GM12878 (cell line): ENCODE measurements at places on chromosomes 6 and 20. TPM values are rescaled to one million over a fixed set of nuclear protein-coding genes. Genes with fewer than 3 reads are reported as not detected.

DNA sequence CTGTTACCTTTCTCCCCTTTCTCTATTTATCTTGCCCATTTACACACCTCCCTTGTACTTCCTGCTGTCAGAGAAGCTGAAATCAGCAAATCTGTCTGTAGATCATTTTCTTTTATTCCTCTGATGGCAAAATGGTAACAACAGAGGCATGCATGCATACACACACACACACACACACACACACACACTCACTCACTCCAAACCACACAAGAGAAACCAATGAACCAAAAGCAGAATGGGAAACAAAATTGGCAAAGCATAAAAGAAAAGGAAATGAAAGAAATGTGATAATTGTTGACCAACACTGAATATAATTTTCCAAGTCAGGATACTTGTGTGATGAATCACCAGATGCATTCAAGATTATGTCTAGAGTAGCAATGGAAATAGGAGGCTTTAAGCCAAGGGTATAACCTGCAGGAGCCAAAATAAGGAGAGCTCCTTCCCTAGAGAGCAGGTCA, 172.4 kb downstream of the PLCB4 start:
- H3K36me3 ChIP-seq, result no peaks in the 10 kb centered on the region
- no peak for DNase-seq
- no peaks in the 10 kb centered on the region for H3K4me1 ChIP-seq
- no peak overlapping the region for H3K27ac ChIP-seq
- H3K27me3 ChIP-seq, result no peaks in the 10 kb centered on the region

GRCh38 chr6:160634706-160635105, 29.4 kb downstream of the LPA start:
- H3K27ac ChIP-seq, result no peak overlapping the region
- no peaks in the 10 kb centered on the region for H3K4me1 ChIP-seq
- H3K36me3 ChIP-seq, result no peaks in the 10 kb centered on the region
- peak; percentile 0 for DNase-seq
- H3K4me3 ChIP-seq, result no peak overlapping the region

DNA sequence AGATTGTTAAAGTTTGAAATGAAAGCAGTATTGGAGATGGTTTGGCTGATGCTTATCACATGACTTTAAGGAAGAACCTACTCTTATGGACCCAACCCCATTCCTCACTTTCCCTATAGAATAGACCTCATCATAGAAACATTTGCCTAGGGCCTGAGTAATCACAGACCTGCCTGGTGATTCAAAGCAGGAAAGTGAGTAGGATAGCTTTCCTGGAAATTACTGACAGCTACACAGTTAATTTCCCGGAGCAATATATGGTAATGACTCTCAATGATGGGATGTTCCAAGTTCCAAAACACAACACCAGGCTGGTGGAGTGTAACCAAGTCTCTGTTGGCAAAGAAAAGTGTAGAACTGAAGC, 233.8 kb downstream of the SIM1 start:
- no peak for DNase-seq
- no peak overlapping the region for H3K4me3 ChIP-seq
- no peak overlapping the region for H3K27ac ChIP-seq

The ZSCAN16 gene
- 6.6 and 7.1 TPM in 2 replicates for total RNA-seq

DNA sequence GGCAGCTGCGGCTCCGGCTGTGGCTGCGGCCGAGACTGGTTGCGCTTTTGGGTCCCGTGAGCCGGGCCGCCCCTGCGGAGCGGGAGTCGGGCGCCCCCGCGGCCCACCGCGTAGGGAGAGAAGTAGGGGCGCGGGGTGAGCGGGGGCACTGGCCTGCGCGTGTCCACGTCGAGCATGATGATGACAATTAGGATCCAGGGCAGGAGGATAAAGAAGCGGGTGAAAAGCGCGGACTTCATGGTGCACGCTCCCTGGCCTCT, 739 bp downstream of the B3GAT2 start:
- peaks cover 3% of the 10 kb centered on the region; the same call in 1 of the 2 replicates for H3K4me1 ChIP-seq
- peak overlapping the region; percentile 74; the same call in 1 of the 2 replicates for H3K4me3 ChIP-seq
- no peaks in the 10 kb centered on the region for H3K36me3 ChIP-seq

The PBOV1 gene
- not detected in 2 replicates for total RNA-seq

The ENPP4 gene
- 4.9 and 5.3 TPM in 2 replicates for total RNA-seq

GRCh38 chr6:14217728-14218518, 100.4 kb downstream of the CD83 start:
- no peak overlapping the region for H3K4me3 ChIP-seq
- no peak for DNase-seq
- H3K36me3 ChIP-seq, result no peaks in the 10 kb centered on the region
- H3K4me1 ChIP-seq, result no peaks in the 10 kb centered on the region
- no peaks in the 10 kb centered on the region for H3K27me3 ChIP-seq

The TMC2 gene
- total RNA-seq, result not detected in 2 replicates

DNA sequence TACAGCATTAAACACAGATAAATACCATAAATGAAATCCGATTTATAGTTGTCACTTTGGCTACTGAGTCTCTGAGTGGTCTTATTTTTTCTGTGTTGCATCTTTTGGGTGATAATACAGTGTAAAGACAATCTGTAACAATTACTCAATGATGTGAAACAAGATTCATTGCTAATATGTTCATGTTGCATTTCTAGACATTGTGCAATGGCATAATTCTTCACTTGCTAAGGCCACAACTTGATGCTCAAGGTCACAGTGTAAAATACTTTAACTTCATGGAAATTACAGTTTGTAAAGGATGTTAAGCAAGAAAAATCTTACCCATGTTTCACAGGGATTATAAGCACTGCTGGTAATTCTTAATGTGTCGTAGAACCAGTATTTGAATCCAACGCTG, 74.9 kb upstream of the SMLR1 start:
- H3K27ac ChIP-seq, result no peak overlapping the region
- H3K36me3 ChIP-seq, result no peaks in the 10 kb centered on the region
- no peak overlapping the region for H3K4me3 ChIP-seq
- DNase-seq, result no peak
- no peaks in the 10 kb centered on the region for H3K4me1 ChIP-seq
- no peaks in the 10 kb centered on the region for H3K27me3 ChIP-seq

The CTAGE9 gene
- total RNA-seq, result not detected in 2 replicates

GRCh38 chr6:159999240-159999671, 30.4 kb downstream of the IGF2R start:
- H3K36me3 ChIP-seq, result 0 out of 2 replicates have a peak, but pooled peaks cover 4% of the 10 kb centered on the region
- no peak for DNase-seq
- no peaks in the 10 kb centered on the region for H3K27me3 ChIP-seq
- no peak overlapping the region for H3K4me3 ChIP-seq
- no peaks in the 10 kb centered on the region for H3K4me1 ChIP-seq

GRCh38 chr6:41451515-41452163, 94.5 kb upstream of the FOXP4 start:
- DNase-seq, result no peak
- no peak overlapping the region for H3K4me3 ChIP-seq
- no peaks in the 10 kb centered on the region for H3K36me3 ChIP-seq
- H3K4me1 ChIP-seq, result no peaks in the 10 kb centered on the region
- 0 out of 2 replicates have a peak, but pooled peaks cover 4% of the 10 kb centered on the region for H3K27me3 ChIP-seq

The PRR18 gene
- total RNA-seq, result 8.2 and 8.8 TPM in 2 replicates

The ADTRP gene
- total RNA-seq, result 1.7 and 2.5 TPM in 2 replicates

- H3K27me3 ChIP-seq, result no peaks in the 10 kb centered on the region
- H3K27ac ChIP-seq, result peak overlapping the region; percentile 38; the same call in 1 of the 2 replicates
- peak; percentile 48 for DNase-seq
- peaks cover 9% of the 10 kb centered on the region for H3K4me1 ChIP-seq
- H3K36me3 ChIP-seq, result no peaks in the 10 kb centered on the region
Observed at GRCh38 chr20:15162079-15162647, 824.8 kb upstream of the FLRT3 start.

DNA sequence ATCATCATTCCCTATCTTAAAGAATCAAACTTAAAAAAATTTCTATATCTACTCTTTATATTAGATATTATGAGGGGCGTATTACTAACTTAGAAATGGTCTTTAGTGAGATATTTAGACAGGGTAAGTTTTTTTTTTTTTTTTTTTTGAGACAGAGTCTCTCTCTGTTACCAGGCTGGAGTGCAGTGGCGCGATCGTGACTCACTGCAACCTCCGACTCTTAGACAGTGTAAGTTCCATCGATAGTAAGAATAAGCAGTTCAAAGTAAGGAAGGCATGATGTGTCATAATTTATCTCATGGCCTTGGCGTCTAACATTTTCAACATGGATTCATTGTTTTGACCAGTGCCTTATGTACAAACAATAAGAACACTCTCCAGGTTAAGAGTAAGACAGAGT, 72.4 kb downstream of the MLIP start:
- no peak for DNase-seq
- no peak overlapping the region for H3K27ac ChIP-seq
- H3K36me3 ChIP-seq, result no peaks in the 10 kb centered on the region
- no peak overlapping the region for H3K4me3 ChIP-seq

- no peak overlapping the region for H3K27ac ChIP-seq
- DNase-seq, result no peak
- no peaks in the 10 kb centered on the region for H3K36me3 ChIP-seq
- no peaks in the 10 kb centered on the region for H3K27me3 ChIP-seq
- no peaks in the 10 kb centered on the region for H3K4me1 ChIP-seq
- no peak overlapping the region for H3K4me3 ChIP-seq
Observed at GRCh38 chr6:160431226-160431625, 83.0 kb downstream of the SLC22A3 start.

DNA sequence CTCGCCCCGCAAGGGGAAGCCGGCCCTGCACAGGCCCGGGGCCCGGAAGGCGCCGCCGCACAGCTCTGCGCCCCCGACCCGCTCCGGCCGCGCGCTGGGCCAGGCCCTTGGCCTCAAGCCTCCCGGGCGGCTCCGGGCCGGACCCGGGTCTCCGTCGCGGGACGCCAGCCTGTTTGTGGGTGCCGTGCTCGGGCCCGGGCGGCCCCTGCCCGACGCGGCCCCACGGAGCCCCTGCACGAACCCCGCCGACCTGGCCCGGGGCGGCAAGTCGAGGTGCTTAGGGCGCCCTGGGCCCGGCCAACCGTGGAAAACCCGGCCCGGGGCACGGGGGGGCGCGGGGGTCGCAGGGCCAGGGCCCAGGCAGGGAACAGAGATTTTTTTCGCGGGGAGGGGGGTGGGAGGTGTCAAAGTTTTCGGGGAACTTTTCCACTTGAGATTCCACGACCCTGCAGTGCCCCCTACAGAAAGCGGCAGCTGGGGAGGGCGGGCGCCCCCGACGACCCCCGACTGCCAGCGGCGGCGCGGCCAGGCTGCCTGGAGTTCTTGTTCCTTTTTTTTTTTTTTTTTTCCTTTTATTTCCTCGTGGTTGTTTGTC, 805 bp upstream of the STX16 start:
- H3K4me3 ChIP-seq, result peak overlapping the region; percentile 92
- no peaks in the 10 kb centered on the region for H3K36me3 ChIP-seq
- H3K27me3 ChIP-seq, result no peaks in the 10 kb centered on the region
- H3K4me1 ChIP-seq, result no peaks in the 10 kb centered on the region; the same call in 1 of the 2 replicates

GRCh38 chr6:51552435-51552834, 535.0 kb downstream of the PKHD1 start:
- DNase-seq, result no peak
- H3K36me3 ChIP-seq, result no peaks in the 10 kb centered on the region
- no peak overlapping the region for H3K27ac ChIP-seq
- no peaks in the 10 kb centered on the region for H3K27me3 ChIP-seq
- H3K4me1 ChIP-seq, result no peaks in the 10 kb centered on the region
- no peak overlapping the region for H3K4me3 ChIP-seq

The FAM217A gene
- total RNA-seq, result not detected in 2 replicates

- H3K36me3 ChIP-seq, result peaks cover 31% of the 10 kb centered on the region
- H3K4me3 ChIP-seq, result no peak overlapping the region
- no peaks in the 10 kb centered on the region for H3K27me3 ChIP-seq
- DNase-seq, result no peak
- peaks cover 8% of the 10 kb centered on the region for H3K4me1 ChIP-seq
Observed at GRCh38 chr6:36979347-36979742, 6.7 kb downstream of the MTCH1 start.

GRCh38 chr6:133159255-133159795, 81.8 kb upstream of the EYA4 start:
- no peaks in the 10 kb centered on the region for H3K36me3 ChIP-seq
- DNase-seq, result no peak
- no peak overlapping the region for H3K4me3 ChIP-seq

DNA sequence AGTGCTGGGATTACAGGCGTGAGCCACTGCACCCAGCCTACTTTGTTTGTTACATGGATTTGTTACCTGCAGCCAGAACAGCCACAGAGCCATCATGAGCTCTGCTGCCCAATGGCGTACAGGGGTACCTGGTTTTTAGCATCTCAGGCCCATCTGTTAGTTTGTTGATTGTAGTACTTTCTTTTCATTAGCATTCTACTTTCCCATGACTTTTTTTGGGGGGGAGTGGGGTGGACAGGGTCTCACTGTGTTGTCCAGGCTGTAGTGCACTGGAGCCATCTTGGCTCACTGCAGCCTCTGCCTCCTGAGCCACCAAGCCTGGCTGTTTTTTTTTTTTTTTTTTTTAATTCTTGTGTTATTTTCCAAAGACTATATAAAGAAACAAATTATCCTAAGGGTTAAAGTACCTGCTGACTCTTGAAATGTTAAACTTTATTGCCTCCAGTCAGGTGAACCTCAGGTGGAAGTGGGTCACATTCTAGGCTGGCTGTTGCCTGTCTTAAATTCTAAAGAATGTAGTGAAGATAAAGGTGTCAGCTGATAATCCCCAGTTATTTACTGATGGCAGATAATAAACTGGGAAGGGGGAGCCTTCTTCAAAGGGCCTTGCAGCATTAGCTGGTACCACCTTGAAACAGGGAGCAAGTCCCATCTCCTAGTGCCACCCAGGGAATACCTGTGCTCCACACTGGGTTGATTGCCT, 15.2 kb downstream of the NEU1 start:
- no peaks in the 10 kb centered on the region for H3K36me3 ChIP-seq
- no peaks in the 10 kb centered on the region for H3K27me3 ChIP-seq
- H3K4me1 ChIP-seq, result no peaks in the 10 kb centered on the region
- H3K4me3 ChIP-seq, result no peak overlapping the region
- H3K27ac ChIP-seq, result no peak overlapping the region

The MLN gene
- total RNA-seq, result not detected in 2 replicates

DNA sequence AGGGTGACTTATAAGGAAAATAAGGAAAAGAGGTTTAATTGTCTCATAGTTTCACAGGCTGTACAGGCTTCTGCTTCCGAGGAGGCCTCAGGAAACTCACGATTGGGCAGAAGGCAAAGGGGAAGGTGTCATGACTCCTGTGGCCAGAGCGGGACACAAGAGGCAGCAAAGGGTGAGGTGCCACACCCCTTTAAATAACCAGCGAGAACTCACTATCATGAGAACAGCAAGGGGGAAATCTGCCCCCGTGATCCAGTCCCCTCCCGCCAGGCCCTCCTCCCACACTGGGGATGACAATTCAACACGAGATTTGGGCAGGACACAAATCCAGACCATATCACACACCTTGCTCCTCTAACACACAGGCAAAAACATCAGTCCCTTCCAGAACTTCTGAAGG, 254.0 kb downstream of the DLL1 start:
- no peak overlapping the region for H3K27ac ChIP-seq
- H3K4me3 ChIP-seq, result no peak overlapping the region
- H3K4me1 ChIP-seq, result no peaks in the 10 kb centered on the region
- no peaks in the 10 kb centered on the region for H3K36me3 ChIP-seq
- no peaks in the 10 kb centered on the region for H3K27me3 ChIP-seq

The ZSWIM3 gene
- 4.1 and 4.5 TPM in 2 replicates for total RNA-seq

The ARFGAP1 gene
- total RNA-seq, result 67.4 and 79.9 TPM in 2 replicates

DNA sequence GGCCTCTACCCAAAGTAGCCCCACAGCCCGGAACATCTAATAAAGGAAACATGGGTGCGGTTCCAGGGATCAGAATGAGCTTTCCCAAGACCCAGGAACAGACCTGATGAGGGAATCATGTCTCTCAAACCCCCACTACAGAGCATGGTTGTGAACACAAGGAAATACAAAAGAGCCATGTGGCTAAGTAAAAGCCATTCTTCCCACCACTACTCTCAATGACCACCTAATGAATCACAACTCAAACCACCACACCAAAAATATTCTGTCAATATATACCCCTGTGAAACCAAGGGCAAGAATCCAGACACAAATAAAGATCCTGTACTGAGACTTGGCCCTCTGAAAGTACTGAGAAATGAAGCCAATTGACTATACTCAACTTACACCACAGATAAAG, 20.9 kb upstream of the COL21A1 start:
- no peak overlapping the region for H3K4me3 ChIP-seq
- H3K27me3 ChIP-seq, result peaks cover 2% of the 10 kb centered on the region; the same call in 1 of the 2 replicates
- no peaks in the 10 kb centered on the region for H3K4me1 ChIP-seq
- H3K27ac ChIP-seq, result no peak overlapping the region
